Stimulated activated CD4-positive, alpha-beta T cell treated with anti-CD3 and anti-CD28 coated beads, Interleukin-1b, Interleukin-23, amount 100 ng/mL, for 24 hours (primary cell): ENCODE measurements at places on chromosomes 16 and 17.

- no peak for DNase-seq
Observed at GRCh38 chr16:15608398-15609285, 34.3 kb downstream of the MARF1 start.

- DNase-seq: no peak
Observed at GRCh38 chr16:22945361-22945760, 131.4 kb downstream of the HS3ST2 start.

- no peak for DNase-seq
Observed at GRCh38 chr17:48444516-48445247, 14.7 kb upstream of the SKAP1 start.

- no peak for DNase-seq
Observed at GRCh38 chr17:7897090-7897489, 8.5 kb downstream of the CHD3 start.

DNA sequence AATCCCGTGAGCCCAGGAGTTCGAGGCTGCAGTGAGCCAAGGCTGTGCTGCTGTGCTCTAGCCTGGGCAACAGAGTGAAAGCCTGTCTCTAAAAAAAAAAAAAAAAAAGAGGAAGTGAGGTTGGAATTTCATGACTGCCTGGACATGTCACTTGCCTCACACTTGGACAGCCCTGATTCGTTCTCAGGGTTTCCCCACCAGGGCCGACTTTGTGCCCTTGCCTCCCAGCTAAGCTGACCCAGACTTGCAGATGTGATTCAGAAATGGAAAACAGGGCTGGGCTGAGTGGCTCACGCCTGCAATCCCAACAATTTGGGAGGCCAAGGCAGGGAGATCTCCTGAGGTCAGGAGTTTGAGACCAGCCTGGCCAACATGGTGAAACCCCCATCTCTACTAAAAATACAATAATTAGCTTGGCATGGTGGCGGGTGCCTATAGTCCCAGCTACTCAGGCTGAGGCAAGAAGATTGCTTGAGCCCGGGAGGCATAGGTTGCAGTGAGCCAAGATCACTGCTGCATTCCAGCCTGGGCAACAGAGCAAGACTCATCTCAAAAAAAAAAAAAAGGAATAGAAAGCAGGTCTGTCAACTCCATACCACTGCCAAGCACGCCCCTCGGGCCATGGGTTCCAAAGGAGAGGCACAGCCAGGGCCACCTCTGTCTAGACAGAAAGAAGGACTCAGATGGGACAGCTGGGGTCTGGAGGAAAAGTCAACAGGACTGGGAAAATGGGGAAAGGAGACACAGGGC lies 46.9 kb downstream of the SOCS1 start:
- no peak for DNase-seq

GRCh38 chr16:24819462-24820040 lies 26.2 kb upstream of the SLC5A11 start:
- DNase-seq: no peak

DNA sequence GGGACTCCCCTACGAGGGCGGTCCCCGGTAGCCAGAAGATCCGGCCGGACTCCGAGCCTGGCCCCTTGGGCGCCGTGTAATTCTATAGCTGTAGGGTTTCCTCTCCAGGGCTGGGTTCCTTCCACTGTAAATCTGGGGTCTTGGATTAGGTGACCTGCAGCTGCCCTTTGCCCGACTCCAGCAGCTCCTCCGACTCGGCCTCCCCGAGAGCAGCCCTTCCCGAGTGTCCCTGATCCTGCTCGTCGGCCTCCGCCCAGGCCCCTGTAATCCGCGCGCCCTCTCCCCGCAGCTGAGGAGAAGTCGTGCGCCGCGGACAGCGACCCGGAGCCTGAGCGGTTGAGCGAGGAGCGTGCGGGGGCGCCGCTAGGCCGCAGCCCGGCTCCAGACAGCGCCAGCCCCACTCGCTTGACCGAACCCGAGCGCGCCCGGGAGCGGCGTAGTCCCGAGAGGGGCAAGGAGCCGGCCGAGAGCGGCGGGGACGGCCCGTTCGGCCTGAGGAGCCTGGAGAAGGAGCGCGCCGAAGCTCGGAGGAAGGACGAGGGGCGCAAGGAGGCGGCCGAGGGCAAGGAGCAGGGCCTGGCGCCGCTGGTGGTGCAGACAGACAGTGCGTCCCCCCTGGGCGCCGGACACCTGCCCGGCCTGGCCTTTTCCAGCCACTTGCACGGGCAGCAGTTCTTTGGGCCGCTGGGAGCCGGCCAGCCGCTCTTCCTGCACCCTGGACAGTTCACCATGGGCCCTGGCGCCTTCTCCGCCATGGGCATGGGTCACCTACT lies 5.5 kb downstream of the TBX2 start:
- DNase-seq: no peak

DNA sequence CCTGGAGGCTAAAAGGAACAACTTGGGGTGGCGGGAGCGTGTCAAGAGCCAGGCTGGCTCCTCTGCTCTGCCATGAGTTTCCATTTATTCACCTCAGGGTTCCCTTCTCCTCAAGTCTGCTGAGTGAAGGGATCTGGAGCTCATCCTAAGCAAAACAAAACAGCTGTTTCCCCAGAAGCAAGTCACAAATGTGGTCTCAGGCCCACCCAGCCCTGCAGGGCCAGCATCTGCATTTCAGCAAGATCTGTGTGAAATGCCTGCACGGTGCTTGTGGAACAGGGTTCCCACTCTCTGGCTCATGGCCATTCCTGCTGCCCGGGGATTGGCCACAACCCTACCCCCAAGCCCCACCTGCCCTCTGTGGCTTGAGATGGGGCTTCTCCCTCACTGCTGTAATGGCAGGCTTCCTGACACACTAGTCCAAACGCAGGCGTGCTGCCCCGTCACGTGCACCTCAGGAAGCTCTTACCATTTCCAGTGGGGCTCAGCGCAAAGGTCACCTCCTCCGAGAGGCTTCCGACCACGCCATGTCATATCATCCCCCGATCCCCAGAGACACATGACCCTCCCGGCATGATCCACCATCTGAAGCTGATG lies 2.3 kb downstream of the SLC38A8 start:
- no peak for DNase-seq

GRCh38 chr17:38910325-38910724 lies 15.1 kb upstream of the LASP1NB start:
- no peak for DNase-seq

- DNase-seq: no peak
Observed at GRCh38 chr16:63737633-63738032, 1384.2 kb downstream of the CDH11 start.

GRCh38 chr17:7004398-7005253 lies 7.8 kb upstream of the RNASEK start:
- no peak for DNase-seq

DNA sequence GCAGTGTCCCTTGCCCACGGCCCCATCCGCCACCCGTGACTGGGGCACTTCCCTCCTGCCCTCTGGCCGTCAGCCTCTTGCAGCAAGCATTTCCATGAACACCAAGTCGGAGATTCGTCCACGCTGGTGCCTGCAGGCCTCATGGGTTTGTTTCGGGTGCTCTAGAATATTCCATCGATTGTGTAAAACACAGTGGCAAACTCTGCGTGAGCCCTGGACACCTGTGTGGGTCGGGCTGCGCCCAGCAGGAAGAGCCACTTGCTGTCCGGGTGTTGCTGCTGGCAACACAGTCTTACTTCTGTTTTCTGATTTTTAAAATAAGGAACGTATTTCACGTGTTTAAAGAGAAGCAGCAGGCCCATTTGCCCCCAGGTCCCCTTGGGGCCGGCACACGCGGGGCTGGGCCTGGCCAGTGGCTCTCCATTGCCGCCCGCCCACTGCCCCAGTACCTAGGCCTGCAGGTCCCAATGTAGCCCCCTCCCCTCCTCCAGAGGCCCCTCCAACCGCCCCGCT lies 10.0 kb downstream of the CYBC1 start:
- no peak for DNase-seq

DNA sequence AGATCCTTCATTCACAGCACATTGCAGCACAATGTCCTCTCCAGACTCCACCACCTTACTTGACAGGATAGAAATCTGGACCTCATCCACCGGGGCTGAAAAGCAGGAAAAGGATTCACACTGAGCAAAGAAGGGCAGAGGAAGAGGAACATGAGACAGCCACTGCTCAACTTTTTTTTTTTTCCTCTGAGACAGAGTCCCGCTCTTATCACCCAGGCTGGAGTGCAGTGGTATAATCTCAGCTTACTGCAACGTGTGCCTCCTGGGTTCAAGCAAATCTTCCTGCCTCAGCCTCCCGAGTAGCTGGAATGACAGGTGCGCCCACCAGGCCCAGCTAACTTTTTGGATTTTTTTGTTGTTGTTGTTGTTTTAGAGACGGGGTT lies 34.4 kb downstream of the PECAM1 start:
- no peak for DNase-seq

- DNase-seq: no peak
Observed at GRCh38 chr17:14048169-14048568, 21.1 kb upstream of the COX10 start.

- DNase-seq: peak; percentile 72
Observed at GRCh38 chr16:85303354-85303883, 191.1 kb upstream of the CIBAR2 start.

DNA sequence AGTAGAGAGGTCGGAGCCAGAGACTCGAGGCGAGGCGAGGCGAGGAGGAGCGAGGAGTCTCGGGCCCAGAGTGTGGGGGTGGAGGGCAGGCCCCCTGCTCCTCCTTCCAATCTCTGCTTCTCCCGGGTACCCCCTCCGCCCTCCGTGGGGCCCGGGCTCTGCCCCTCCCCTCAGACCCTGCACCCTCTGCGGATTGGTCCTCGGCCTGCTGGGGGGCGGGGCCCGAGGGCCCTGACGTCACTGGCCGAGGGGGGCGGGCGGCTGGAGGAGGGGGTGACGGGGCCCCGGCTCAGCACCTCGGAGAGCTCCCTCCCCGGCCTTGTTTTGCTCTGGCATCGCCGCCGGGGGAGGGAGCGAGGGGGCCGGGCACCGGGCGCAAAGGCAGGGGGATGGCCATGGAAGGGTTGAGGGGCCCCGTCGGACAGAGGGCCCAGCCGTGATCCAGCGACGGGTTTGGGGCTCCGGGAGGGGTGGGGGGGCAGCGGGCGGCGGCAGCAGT lies at the start of gene RUNDC3A:
Gene RUNDC3A (plus strand): TSS at position 282 of the 499 bp plus-strand sequence. CDS start 232 bp downstream, outside the sequence.
- peak; percentile 74 for DNase-seq

- peak; percentile 39 for DNase-seq
Observed at GRCh38 chr17:3683054-3683511, 12.9 kb downstream of the P2RX5 start.

GRCh38 chr17:78613416-78613815 lies 36.2 kb upstream of the DNAH17 start:
- DNase-seq: no peak

GRCh38 chr16:80909720-80910119 lies 97.0 kb downstream of the CMC2 start:
- DNase-seq: no peak

- DNase-seq: no peak
Observed at GRCh38 chr17:79814974-79815835, 18.3 kb upstream of the CBX8 start.

DNA sequence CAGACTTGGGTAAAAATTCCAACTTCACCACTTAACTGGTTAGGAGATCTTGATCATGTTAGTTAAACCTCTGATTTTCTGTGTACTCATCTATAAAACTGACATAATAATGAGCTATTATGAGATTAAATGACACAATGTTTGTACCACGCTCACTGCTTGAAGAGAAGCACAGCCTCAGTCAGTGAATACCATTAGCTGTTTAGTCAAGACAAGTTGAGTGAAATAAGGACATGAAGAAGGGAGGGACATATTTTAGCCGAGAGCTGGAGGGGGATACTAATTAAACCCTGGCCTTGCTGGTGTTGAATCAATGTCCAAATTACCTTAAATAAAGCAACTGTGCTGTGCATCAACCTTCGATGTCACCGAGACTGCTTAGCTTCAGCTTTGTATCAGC lies 105.1 kb upstream of the TOX3 start:
- no peak for DNase-seq

DNA sequence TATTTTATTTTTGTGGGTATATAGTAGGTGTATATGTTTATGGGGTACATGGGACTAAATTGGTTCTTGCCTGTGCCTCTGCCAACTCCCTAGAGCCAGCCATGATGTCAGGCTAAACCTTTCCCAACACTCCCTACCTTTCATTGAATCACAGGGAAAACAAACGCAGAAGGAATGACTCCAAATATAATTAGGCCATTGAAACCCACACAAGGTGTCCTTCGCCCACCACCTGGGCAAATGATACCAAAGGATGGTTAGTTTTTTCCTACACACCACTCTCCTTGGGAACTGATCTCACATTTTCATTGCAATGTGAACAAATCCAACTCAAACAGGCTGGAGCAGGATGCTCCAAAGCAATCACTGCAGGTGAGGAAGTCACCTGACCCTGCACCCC lies 27.5 kb downstream of the WSB1 start:
- DNase-seq: no peak

- DNase-seq: no peak
Observed at GRCh38 chr17:15169676-15170075, 95.5 kb downstream of the PMP22 start.

- no peak for DNase-seq
Observed at GRCh38 chr16:84925773-84926372, 85.5 kb downstream of the ZDHHC7 start.

GRCh38 chr17:73896966-73897365 lies 252.7 kb upstream of the SDK2 start:
- DNase-seq: no peak

- DNase-seq: no peak
Observed at GRCh38 chr17:5194346-5194745, 2.7 kb upstream of the ZNF594 start.

GRCh38 chr17:41474863-41475262 lies 6.1 kb downstream of the KRT35 start:
- no peak for DNase-seq

DNA sequence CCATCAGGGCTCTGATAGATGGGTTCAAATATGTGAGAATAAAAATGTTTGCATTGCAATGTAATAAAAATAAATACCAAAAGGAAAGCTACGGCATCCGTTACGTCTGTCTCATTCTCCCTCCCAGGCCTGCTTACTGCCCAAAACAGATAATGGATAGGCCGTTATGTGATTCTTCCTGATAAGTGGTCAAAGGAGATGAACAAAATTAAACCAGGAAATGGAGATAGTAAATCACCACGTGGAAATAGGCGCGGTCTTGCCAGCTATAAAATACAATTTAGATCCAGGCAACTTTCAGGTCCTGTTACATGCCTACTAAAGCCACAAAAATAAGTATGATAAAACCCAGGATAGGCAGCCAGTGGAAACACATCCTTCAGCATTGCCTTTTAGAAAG lies 49.5 kb upstream of the CCL1 start:
- no peak for DNase-seq

- DNase-seq: no peak
Observed at GRCh38 chr17:77973953-77974352, 15.4 kb downstream of the TNRC6C start.

DNA sequence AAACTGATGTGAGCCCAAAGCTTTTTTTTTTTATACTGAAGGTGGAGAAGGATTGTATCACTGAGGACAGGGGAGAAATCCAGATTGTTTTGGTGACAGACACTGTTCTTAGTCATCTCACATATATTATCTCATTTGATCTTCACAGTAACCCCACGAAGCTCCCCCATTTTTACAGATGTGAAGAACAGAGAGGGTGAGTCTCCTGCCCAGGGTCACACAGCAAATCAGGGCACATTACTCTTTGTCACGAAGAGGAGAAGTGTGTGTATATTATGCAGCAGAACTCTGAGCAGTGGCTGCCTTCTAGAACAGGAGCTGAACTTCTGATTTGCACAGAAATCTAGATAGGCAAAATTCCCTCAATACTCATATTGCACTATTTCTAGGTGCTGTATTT lies 504.3 kb downstream of the XYLT1 start:
- DNase-seq: no peak
